Right forelimb (tissue), 1 donor: ENCODE measurements at places on chromosomes 13 and 19.

DNA sequence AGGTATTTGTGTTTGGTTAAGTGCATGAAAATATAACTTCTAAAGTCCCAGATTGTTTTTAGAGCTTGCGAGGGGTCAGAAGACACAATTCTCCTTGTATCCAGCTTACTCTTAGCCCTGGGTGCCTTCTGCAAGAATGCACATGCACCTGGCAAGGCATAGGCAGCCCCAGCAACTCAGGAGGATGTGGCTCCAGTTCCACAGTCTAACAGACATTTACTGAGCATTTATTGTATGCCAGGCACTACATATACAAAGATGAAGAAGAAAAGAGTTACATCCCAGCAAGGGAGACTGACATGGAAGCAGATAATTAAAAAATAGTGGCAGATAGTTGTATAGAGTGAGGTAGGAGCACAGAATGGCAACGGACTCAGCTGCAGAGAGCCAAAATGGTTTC, 101.1 kb upstream of the FRY start:
- DNase-seq: no peak

GRCh38 chr19:41998246-41999020, 4.4 kb upstream of the ATP1A3 start:
- DNase-seq: no peak

- peak; percentile 90 for DNase-seq
These were observed 4.3 kb downstream of the CD37 start for GRCh38 chr19:49339301-49340068.

- no peak for DNase-seq
These were observed 26.0 kb downstream of the SLC7A1 start for GRCh38 chr13:29569253-29570050.

- DNase-seq: no peak
These were observed 11.3 kb downstream of the ZNF132 start for GRCh38 chr19:58428617-58429016.

GRCh38 chr19:39679791-39680168, 24.1 kb downstream of the LGALS16 start:
- DNase-seq: no peak

DNA sequence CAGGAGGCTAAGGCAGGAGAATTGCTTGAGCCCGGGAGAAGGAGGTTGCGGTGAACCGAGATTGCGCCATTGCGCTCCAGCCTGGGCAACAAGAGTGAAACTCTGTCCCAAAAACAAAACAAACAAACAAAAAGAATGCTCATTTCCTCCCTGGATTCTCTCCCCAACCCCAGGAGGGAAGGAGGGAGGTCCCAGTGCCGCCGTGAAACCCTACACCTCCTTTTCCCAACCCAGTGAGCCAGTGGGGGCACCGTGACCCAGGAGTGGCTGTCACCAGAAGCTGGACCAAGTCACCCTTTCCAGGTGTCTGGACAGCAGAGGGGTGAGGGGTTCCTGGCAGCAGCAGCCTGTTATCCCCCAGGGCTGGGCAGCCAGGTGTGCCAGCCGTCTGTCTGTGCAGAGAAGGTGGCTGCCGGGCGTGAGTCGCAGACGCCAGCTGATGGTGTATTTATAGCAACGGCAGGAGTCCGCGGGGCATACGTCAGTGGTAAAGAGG, 23.5 kb downstream of the NFIC start:
- no peak for DNase-seq

- DNase-seq: no peak
These were observed 2772.2 kb downstream of the PCDH9 start for GRCh38 chr13:64457976-64458375.

DNA sequence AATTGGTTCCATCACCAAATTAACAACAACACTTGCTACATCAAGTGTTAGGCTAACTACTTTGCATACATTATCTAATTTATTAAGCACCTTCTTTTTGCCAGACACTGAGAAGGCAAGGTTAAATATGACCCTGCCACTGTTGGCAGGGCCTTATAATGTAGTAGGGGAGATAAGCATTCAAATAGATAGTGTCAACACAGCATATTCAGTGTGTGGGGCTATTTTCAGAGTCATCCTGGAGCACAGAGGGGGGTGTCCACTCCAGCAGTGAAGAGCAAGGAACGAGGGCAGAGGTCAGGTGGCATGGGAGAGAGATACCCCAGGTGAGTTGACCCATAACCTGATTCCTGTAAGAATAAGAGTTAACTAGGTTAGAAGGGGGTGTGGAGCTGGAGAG, 121.6 kb downstream of the COG6 start:
- DNase-seq: no peak

DNA sequence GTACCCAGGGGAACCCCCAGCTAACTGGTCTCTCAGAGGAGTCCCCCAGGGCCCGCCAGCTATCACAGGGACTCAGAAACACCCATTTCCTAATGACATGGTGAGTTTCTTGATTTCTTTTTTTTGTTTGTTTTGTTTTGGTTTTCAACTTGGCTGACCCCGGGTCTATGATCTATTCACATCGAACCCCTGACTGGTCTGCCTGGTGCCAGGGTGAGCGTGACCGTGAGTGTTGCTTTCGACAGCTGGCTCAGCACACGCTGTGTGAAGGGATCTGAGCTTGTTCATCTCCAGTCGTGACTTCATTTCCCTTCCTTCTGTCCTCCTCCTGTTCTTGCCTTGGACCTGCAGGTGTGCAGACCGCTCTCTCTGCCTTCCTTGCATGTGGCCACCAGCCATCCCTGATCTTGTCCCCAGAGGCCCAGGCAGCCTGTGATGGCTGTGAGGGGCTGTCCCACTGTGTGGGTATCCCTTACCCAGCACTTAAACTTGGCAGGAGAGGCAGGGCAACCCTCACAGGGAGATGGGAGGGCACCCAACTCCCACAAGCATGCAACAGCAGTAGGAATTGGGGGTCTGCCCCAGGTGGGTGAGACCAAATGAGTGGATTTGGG, 26.2 kb downstream of the TMEM161A start:
- DNase-seq: no peak

- no peak for DNase-seq
These were observed at the start of gene SMIM17 for GRCh38 chr19:56642711-56643459. SMIM17 (plus strand) TSS chr19:56643159; CDS start chr19:56645668, 2,509 bp downstream.

GRCh38 chr13:29503041-29503837, 92.2 kb downstream of the SLC7A1 start:
- no peak for DNase-seq

DNA sequence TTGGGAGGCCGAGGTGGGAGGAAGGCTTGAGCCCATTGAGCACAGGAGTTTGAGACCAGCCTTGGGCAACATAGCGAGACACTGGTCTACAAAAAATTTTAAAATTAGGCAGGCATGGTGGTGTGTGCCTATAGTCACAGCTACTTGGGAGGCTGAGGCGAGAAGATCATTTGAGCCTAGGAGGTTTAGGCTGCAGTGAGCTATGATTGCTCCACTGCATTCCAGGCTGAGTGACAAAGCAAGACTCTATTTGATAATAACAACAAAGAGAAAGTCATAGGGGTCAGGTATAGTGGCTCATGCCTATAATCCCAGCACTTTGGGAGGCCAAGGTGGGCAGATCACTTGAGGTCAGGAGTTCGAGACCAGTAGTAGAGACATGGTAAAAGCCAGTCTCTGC, 4.6 kb upstream of the SLC44A2 start:
- no peak for DNase-seq

DNA sequence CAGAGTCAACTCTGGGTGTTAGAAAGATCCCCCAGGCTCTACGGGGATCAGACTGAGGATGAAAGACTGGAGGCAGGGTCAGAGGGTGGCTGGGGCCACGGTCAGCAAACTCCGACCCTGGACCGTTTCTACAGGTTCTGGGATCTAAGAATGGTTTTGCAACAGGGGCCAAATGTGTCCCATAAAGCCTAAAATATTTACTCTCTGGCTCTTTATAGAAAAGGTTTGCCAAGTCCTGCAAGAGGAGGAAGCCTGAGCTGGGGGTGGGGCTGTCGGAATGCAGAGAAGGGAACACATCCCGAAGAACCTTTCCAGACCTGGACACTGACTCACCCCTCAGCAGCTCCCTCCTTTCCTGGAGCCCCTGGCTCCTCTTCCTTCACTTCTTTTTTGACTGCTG, 20.7 kb downstream of the LIG1 start:
- DNase-seq: no peak

- DNase-seq: no peak
These were observed 811.6 kb upstream of the ARGLU1 start for GRCh38 chr13:107379407-107380155.

- no peak for DNase-seq
These were observed 3.5 kb upstream of the SIGLEC8 start for GRCh38 chr19:51461723-51462161.

- DNase-seq: no peak
These were observed 29.0 kb downstream of the CCDC8 start for GRCh38 chr19:46384396-46384795.

DNA sequence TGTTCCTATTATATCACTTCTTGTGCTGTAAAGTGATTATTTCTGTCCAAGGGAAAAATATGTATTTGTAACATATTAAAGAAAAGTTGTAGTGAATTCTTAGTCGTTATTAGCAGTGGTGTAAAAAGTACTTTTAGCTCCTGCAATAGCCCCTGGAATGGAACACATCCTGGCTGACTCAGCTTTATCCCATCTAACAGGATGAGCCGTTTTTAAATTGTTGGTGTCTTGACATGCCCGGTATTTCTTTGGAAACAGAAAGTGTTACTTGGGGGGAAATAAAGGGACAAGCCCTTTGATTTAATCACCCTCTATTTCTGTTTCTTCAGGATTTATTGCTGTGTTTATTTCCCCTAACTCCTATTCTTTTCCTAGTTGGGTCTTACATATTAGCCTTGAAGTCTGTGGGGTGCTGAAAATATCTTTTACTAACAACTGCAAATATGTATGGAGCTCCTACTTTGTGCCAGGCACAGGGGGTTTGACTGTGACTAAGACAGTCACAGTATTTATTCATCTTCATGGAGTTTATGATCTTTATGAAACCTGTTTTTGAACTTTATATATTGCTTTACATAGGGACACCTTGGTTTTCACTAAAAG, 17.9 kb downstream of the COG3 start:
- no peak for DNase-seq
